H1 (cell line): ENCODE measurements at places on chromosomes 1 and 21. TPM values are rescaled to one million over a fixed set of nuclear protein-coding genes. Genes with fewer than 3 reads are reported as not detected.
A peak's percentile ranks its signal among the peaks of the same experiment; 100 is the strongest.

GRCh38 chr1:200364831-200365230 lies 45.0 kb downstream of the ZNF281 start:
- H3K27me3 ChIP-seq = no peaks in the 10 kb centered on the region
- H3K36me3 ChIP-seq = peaks cover 4% of the 10 kb centered on the region
- no peak overlapping the region for H3K4me3 ChIP-seq
- H3K27ac ChIP-seq = peak overlapping the region; percentile 83

RASAL2 gene
- total RNA-seq = 31.2 and 32.5 TPM in 2 replicates

MIA3 gene
- 67.5 and 69.0 TPM in 2 replicates for total RNA-seq

DNA sequence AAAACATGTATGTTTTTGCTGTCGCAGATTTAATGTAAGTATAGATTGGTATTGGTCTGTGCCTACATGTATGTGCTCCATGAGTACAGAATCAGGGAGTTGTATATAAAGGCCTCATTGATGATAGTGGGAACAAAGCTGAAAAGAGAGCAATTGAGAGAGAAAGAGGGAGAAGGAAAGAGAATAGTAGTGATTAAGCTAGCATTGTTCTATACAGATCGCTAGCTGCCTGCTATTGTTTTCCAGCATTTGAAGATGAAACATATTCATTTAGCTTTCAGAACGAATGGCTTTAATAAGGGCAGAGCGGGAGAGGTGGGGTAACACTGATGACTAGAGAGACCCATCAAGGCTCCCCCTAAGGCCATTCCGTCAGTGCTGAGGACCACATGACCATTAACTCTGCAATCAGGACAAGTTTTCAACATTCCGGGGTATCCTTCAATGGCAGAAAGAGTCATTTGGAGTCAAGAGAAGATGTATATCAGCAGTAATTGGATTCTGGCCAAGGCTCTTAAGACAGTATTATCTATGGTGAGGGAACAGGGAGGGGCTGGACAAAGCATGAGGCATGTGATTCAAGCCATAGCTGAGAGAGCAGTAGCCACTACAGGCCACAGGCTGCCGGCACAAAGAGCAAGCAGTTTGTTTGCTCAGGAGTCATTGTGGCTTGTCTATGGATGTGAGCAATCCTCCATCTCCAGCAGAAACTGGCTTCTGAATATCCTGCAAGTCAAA lies 176.5 kb downstream of the PBX1 start:
- H3K4me3 ChIP-seq = no peak overlapping the region
- no peak for DNase-seq
- no peaks in the 10 kb centered on the region for H3K27me3 ChIP-seq
- no peak overlapping the region for H3K27ac ChIP-seq
- H3K36me3 ChIP-seq = no peaks in the 10 kb centered on the region

DNA sequence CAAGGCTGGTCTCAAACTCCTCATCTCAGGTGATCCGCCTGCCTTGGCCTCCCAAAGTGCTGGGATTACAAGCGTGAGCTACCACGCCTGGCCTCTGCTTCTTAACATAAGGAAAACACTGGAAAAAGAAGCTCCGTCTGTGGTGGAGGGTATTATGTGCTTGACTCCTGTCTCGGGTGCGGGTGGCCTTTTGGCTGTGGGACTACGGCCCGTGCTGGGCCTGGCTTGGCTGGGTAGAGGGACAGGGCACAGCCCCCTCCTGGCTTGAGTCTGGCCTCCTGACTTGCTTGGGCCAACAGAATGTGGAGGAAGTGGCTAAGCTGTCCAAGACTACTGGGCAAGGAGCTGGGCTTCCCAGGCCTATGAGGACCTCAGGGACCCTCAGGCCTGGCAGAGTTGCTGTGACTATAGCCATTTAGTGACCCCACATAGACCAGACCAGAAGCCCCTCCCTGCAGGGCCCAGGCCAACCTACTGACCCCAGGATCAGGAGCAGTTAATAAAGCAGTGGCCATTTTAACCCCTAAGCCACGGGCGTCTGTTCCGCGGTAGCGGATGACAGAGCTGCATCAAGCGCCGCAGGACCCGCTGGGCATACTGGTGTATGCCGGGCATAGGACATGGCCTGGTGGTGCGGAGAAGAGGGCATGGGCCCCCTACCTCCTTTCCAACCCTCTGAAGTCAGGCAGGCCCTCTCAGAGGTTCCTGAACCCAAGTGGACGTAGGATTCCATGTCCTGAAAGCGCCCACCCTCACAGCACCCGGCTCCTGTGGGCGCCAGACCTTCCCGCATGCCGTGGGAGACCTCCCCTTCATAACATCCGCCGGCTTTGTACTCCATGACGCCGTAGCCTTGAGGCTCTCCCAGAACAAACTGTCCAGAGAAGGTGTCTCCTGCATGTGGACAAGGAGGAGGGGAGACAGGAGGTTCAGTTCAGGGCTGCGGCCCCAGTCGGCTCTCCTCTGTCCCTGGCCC lies 4.4 kb downstream of the MORN1 start:
- H3K27ac ChIP-seq = no peak overlapping the region
- DNase-seq = no peak
- no peaks in the 10 kb centered on the region for H3K27me3 ChIP-seq
- 0 out of 2 replicates have a peak, but pooled peaks cover 3% of the 10 kb centered on the region for H3K4me1 ChIP-seq
- H3K36me3 ChIP-seq = no peaks in the 10 kb centered on the region

LPAR3 gene
- 25.4 and 26.8 TPM in 2 replicates for total RNA-seq

DNA sequence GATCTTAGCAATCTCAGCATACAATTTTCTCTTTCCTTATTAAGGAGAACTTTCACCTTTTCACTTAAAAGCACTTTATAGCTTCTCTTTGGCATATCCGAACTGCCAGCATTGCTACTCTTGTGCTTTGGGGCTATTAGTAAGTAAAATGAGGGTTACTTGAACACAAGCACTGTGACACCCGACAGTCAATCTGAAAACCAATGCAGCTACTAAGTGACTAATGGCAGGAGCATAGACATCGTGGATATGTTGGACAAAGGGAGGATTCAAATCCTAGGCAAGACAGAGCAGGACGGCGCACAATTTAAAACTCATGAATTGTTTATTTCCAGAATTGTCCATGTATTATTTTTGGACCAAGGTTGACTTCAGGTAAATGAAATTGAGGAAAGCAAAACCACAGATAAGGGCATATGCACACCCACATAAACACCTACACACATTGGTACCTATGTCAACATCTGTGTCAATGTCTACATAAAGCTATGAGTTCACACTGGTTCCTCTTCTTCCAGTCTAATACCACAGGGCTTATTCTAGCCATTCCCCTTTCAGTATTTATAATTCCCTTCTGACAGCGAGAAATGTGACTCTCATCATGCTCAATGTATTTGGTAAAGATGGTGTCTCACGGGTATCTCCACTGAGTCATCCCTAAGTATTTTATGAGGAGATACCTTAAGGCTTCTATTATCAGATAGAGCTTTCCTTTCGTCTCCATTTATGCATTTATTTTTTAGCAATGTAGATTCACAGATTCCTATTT lies 75.3 kb upstream of the RALGPS2 start:
- H3K36me3 ChIP-seq = no peaks in the 10 kb centered on the region
- DNase-seq = no peak
- no peak overlapping the region for H3K27ac ChIP-seq
- no peak overlapping the region for H3K4me3 ChIP-seq

DNA sequence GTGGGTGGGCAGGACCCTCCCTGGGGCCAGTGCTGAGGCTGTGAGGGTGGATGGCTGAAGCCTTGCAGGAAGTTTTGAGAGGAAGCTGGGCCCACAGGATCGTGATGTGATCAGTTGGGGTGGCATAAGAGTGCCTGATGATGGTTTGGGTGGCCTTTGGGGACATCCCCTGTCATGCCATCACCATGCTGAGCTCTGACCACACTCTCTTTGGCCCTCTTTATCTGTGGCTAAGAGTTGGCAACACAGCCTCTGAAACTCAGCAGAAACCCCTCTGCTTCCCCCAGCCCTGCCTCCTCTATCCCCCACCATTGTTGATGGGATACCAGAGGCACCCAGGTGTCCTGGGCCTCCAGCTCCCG lies 19.8 kb downstream of the MIIP start:
- no peak overlapping the region for H3K4me3 ChIP-seq
- H3K27me3 ChIP-seq = no peaks in the 10 kb centered on the region
- H3K27ac ChIP-seq = no peak overlapping the region
- H3K36me3 ChIP-seq = no peaks in the 10 kb centered on the region
- DNase-seq = no peak

GRCh38 chr1:182687361-182687760 lies 3.0 kb upstream of the RGS8 start:
- H3K27me3 ChIP-seq = no peaks in the 10 kb centered on the region; the same call in 1 of the 2 replicates
- DNase-seq = no peak
- no peaks in the 10 kb centered on the region for H3K36me3 ChIP-seq
- no peak overlapping the region for H3K4me3 ChIP-seq
- H3K27ac ChIP-seq = no peak overlapping the region

- H3K4me1 ChIP-seq = peaks cover 9% of the 10 kb centered on the region
- no peaks in the 10 kb centered on the region for H3K36me3 ChIP-seq
- H3K27ac ChIP-seq = no peak overlapping the region
- no peak overlapping the region for H3K4me3 ChIP-seq
- H3K27me3 ChIP-seq = no peaks in the 10 kb centered on the region
Measured at GRCh38 chr1:205287767-205288559, 33.6 kb downstream of the NUAK2 start.

CDC7 gene
- 34.4 and 36.4 TPM in 2 replicates for total RNA-seq

S100A8 gene
- not detected in 2 replicates for total RNA-seq

DNA sequence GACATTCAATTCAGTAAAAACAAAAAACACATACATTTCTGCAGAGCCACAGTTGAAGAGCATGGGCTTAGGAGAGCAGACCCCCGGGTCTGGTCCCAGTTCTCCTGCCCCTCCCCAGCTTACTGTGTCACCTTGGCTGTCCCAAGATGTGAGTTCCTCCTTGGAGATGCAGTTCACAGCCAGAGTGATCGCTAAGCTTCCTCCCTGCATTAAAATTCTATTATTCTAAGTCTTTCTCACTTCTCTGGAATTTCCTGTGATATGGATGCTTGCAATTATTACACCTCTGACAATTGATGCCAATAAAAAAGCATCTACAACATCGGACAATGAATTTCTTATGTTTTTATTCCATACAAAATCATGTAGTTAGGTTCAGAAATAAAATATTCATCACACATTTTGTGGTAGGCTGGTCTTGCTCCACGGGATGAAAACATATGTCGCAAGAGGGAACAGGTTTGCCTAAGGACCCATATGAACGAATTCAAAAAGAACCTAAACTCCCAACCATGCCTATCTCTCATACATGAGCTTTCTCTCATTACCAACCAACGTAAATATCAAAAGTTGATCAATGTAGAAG lies 328.5 kb upstream of the RUNX1 start:
- no peaks in the 10 kb centered on the region for H3K36me3 ChIP-seq
- no peak for DNase-seq
- no peak overlapping the region for H3K4me3 ChIP-seq

DNA sequence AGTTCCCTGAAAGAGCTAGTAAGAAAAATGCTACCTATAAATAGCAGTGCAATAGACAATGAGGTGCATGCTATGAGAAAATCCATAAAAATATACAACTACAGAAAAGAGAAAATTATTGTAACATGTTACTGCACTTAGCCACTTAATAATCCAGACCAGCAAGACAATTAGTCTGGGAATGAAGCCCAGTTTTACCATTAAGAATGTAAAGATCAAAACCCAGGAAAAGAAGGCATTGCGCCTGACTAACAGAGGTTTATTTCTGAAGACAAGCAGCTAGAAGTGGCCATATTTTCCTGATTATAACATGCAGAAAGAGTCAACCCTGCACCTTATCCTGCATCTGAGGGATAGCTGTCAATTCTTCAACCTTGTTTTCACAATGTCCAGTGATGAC lies 276.4 kb upstream of the PRMT6 start:
- DNase-seq = no peak
- no peaks in the 10 kb centered on the region for H3K4me1 ChIP-seq
- H3K27ac ChIP-seq = no peak overlapping the region
- H3K4me3 ChIP-seq = no peak overlapping the region

GRCh38 chr1:21451981-21452411 lies 12.1 kb downstream of the NBPF3 start:
- no peaks in the 10 kb centered on the region for H3K36me3 ChIP-seq
- no peak overlapping the region for H3K4me3 ChIP-seq
- H3K27me3 ChIP-seq = no peaks in the 10 kb centered on the region
- H3K27ac ChIP-seq = no peak overlapping the region
- no peak for DNase-seq
- H3K4me1 ChIP-seq = no peaks in the 10 kb centered on the region

- H3K27me3 ChIP-seq = 0 out of 2 replicates have a peak, but pooled peaks cover 2% of the 10 kb centered on the region
- no peaks in the 10 kb centered on the region for H3K36me3 ChIP-seq
Measured at GRCh38 chr1:224734261-224734935, 118.3 kb downstream of the CNIH3 start.

ZNF593OS gene
- not detected in 2 replicates for total RNA-seq

EIF3I gene
- 243 and 247 TPM in 2 replicates for total RNA-seq

- H3K4me1 ChIP-seq = peaks cover 5% of the 10 kb centered on the region; the same call in 1 of the 2 replicates
- no peak overlapping the region for H3K27ac ChIP-seq
- no peak for DNase-seq
Measured at GRCh38 chr1:100300691-100301090, 34.7 kb downstream of the RTCA start.

GRCh38 chr1:199700551-199700950 lies 327.0 kb upstream of the NR5A2 start:
- H3K4me3 ChIP-seq = no peak overlapping the region
- DNase-seq = no peak
- no peak overlapping the region for H3K27ac ChIP-seq
- H3K4me1 ChIP-seq = no peaks in the 10 kb centered on the region
- H3K27me3 ChIP-seq = no peaks in the 10 kb centered on the region
- H3K36me3 ChIP-seq = no peaks in the 10 kb centered on the region

DNA sequence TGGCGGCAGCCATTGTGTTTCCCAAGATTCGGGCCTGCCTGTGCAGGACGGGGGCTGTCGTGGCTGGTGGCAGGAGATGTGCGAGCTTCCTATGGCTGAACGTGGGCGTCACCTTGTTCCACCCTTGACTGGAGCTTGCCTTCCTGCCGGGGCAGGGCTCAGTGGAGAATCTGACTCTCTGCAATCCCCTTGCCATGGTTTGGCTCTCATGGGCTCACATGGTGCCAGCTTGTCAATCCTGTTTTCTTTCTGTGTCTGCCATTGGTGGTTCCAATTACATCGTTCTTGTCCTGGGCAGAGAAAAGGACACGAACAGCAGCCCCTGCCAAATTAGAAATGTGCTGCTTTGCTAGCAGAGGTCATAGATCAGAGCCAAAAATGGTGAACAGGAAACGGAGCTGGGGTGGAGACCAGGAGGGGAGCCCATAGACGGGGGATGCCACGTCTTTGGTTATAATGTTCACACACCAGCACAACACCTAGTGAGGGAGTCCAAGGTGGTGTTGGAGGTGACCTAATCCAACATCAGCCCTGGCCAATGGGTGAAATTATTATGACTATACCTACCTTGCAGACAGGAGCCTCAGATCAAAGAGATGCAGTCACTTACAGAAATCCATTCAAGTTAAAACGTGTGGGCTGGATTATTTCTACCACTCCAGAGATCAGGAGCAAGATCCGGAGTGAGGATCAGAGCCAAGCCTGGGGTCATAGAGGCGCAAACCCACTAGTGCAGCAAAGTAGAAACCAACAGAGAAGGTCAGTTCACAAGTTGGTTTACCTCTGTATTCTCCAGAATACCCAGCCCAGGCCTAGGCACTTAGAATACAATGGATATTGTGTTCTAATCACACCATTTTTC lies 253.1 kb downstream of the SIPA1L2 start:
- H3K27ac ChIP-seq = no peak overlapping the region
- H3K36me3 ChIP-seq = no peaks in the 10 kb centered on the region
- DNase-seq = no peak
- H3K4me3 ChIP-seq = no peak overlapping the region
- H3K4me1 ChIP-seq = 0 out of 2 replicates have a peak, but pooled peaks cover 2% of the 10 kb centered on the region
